ENCODE measurements at places on chromosomes 5 and 9. TPM values are rescaled to one million over a fixed set of nuclear protein-coding genes. Genes with fewer than 3 reads are reported as not detected.

Gene SLC45A2
- not detected for total RNA-seq

Gene LECT2
- not detected for total RNA-seq

Gene TSPAN17
- 59.9 TPM for total RNA-seq

Gene C5orf58
- not detected for total RNA-seq

Gene IFNB1
- total RNA-seq: 0.23 TPM

Data from A549 treated with RU486 at 1 μM for 4 hours (cell line).